T follicular helper cell (primary cell): ENCODE measurements at places on chromosomes 5 and 9.

DNA sequence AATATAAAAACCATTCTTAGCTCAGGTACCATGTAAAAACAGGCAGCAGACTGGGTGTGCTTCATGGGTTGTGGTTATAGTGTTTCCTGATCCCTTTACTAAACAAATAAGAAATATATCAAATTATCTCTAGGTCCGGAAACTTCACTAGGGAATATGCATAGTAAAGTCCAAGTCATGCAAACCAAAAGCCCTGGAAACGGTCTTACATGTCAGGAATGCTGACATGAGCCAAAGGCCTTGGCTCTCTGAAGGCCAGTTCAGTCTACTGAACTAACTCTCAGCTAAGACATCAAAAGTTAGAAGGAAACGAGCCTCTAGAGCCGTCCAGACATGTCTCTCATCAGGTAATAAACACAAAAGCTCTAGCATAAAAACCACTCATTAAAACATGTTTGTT is 778.9 kb upstream of the ZNF608 start:
- no peak for DNase-seq

DNA sequence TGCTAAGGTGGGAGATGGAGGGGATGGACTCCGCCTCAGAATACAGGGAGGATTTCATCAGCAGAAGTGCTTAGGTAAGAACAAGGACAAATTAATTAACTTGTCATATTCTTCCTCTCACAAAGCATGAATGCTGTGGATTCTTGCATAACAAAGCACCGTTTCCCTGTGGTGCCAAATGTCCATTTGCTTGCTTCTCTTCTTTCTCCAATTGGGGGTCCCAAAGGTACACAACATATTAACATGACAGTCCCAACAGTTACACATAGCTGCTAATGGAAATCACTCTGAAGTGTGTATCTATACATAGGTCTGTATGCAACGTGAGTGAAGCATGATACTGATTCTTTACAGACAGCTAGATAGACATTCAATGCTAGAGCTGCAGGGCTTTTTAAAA is 146.7 kb upstream of the EFNA5 start:
- no peak for DNase-seq

DNA sequence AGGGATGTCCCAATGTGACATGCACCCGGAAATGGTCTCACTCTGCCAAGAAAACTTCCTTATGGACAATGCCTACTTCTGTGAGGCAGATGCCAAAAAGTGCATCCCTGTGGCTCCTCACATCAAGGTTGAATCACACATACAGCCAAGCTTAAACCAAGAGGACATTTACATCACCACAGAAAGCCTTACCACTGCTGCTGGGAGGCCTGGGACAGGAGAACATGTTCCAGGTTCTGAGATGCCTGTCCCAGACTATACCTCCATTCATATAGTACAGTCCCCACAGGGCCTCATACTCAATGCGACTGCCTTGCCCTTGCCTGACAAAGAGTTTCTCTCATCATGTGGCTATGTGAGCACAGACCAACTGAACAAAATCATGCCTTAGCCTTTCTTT is 37.6 kb upstream of the CCDC152 start:
- no peak for DNase-seq

DNA sequence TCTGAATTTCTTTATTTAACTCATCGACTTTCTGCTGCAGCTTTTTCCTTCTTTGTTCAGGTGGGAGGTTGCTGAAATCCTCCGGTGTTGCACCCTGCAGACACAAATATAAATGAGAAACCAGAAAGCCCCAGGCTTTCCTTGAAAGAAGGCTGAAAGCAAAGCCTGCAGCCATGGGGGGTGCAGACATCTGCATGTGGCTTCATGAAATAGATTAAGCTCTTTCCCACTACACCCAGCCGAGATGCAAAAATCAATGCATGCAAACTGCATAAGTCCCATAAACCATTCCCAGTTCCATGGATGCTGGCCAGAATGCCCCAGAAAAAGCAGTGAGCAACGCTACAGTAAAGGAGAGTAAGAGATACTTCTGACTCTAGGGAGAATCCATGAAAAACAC is 73.6 kb downstream of the USP20 start:
- no peak for DNase-seq

- DNase-seq, result peak; percentile 29
These were observed 117.0 kb downstream of the TRPM6 start for GRCh38 chr9:74770508-74771261.

GRCh38 chr9:126508171-126508591 is 105.5 kb upstream of the LMX1B start:
- no peak for DNase-seq

GRCh38 chr5:120345947-120346346 is 118.2 kb upstream of the PRR16 start:
- no peak for DNase-seq

- no peak for DNase-seq
These were observed 242.1 kb downstream of the FSTL4 start for GRCh38 chr5:133370036-133370831.

GRCh38 chr5:30401479-30402058 is 791.9 kb upstream of the CDH6 start:
- no peak for DNase-seq

GRCh38 chr9:89360465-89360864 is 42.2 kb downstream of the SECISBP2 start:
- DNase-seq, result no peak

DNA sequence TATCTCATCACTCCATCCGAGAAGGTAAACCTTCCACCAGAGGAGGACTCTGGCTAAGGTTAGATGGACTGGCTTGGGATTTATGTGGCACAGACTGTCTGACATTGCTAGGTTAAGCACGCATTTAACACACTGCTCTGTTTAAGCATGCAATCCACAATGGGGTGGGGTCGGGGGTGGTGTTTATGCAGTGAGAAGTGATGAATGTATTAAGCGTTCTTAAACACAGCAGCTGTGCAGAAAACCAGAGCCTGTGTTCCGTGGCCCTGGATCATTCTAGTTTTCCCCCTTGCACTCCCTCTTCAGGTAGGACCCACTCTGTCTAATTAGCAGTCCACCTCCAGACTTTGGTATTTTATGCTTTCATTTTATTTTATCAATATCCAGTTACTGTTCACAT is 46.4 kb downstream of the STXBP1 start:
- DNase-seq, result no peak
